ENCODE measurements at places on chromosomes 6 and 20. TPM values are rescaled to one million over a fixed set of nuclear protein-coding genes. Genes with fewer than 3 reads are reported as not detected.

The FAXC gene
- total RNA-seq, result 1.2 TPM

The IMPG1 gene
- total RNA-seq, result 0.37 TPM

The SCRT2 gene
- not detected for total RNA-seq

The HCRTR2 gene
- not detected for total RNA-seq

The LY6G5C gene
- total RNA-seq, result 0.33 TPM

The CD109 gene
- 44.8 TPM for total RNA-seq

The LAMA2 gene
- 58.3 TPM for total RNA-seq

The MTO1 gene
- total RNA-seq, result 51.1 TPM

The EDN1 gene
- 1.3 TPM for total RNA-seq

The VNN1 gene
- not detected for total RNA-seq

The IL17F gene
- not detected for total RNA-seq

The CST4 gene
- 0.22 TPM for total RNA-seq

The STXBP5 gene
- 110 TPM for total RNA-seq

The MAP3K5 gene
- 24.2 TPM for total RNA-seq
